Fibroblast of the conjunctiva (primary cell): ENCODE measurements at places on chromosomes 16 and 17.

GRCh38 chr16:26177438-26177837 is 485.7 kb downstream of the HS3ST4 start:
- DNase-seq = no peak

DNA sequence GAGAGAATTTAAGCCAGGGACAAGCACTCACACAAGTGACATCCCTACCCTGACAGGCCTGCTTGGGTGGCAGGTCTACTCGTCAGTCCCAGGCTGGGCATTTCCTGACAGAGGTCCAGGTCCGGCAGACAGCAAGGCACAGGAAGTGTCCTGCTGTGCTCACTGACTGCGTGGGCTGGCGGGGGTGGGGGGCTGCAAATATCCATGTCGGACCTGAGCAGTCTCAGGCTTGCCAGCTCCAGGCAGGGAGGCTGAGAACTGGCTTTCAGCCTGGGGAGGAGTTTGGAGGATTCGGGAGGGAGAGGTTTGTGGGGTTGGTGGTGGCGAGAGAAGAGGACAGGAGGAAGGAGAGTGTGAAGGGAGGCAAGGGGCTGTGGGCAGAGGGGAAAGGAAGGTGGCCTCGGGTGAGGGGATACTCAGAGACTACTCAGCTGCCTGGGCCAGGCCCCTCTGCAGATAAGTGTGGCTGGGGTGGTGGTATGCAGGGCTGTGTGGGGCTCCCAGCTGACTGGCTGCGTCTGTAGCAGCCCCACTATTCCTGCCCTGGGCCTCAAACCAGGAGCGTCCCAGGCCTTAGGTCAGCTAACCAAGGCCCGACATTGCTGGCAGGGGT is 7.8 kb downstream of the HIC1 start:
- no peak for DNase-seq

DNA sequence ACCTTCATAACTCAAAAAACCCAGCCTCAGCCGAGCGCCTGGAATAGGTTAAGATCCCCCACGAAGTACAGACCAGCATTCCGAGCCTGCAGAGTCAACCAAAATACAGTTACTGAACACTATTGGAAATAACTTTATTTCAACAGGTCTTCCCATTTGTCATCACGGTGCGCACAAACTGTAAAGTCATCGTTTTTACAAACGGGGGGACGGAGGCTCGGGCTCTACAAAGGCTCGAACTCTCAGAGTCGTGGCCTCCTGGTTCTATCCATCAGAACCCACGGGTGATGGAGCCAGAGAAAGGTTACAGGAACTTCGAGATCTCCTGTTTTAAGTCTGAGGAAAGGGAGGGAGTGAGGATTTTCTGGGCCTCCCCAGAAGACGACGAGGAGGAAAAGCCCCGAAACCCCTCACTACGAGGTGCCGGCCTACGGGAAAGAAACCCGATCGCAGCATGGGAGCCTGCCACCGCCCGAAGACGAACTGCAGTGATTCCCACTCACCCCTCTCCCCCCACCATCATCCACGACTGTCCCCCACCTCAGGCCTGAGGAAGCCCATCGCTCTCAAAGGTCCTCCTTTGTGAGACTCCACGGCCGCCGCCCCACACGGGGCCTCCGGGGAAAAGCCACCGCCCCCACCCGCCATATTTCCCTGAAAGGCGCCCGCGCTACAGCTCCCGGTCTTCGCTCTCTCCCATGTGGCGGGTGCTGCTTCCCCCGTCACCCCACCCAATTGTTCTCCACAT is 917 bp downstream of the YWHAE start:
- DNase-seq = no peak

GRCh38 chr16:19177111-19177739 is 9.2 kb downstream of the SYT17 start:
- DNase-seq = no peak

GRCh38 chr17:55215711-55216110 is 49.0 kb upstream of the HLF start:
- DNase-seq = no peak

GRCh38 chr17:8703001-8703400 is 41.6 kb downstream of the CCDC42 start:
- no peak for DNase-seq

- DNase-seq = no peak
Measured at GRCh38 chr16:8087597-8088289, 502.6 kb downstream of the TMEM114 start.

DNA sequence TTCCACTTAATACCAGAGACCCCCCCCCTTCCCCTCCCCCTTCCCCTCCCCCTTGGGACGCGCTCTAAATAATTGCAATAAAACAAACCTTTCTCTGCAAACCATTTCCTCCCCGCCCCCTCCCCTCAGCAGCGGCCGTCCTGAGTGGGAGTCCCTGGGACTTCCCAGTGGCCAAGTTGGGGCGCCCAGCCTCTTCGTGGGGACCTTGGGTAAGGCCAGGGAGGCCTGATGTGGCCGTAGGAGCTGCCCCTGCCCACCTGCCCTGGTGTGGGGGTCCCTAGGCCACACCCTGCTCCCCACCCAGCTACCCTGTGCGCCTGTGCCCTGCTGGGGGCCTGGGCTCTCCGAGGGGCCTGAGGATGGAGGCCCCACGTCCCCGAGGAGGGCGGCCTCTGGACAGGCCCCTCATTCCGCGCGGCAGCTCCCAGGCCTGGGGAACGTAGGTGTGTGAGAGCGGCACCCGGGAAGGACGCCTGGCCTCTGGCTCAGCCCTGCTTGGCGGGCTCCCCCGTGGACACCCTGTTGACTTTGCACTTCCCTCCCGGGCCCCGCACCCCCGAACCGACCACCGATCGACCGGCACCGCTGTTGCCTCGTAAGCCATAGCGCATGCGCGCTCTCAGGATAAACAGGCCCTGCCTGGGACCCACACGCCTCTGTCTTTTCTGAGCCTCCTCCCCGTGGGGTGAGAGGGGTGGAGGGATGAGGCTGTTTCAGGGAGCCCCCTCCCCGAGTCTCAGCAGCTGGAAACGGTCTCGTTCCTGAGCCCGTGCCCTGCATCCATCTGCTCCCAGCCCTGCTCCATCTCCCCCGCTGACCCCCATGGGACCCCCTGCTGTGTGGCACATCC is 9.0 kb downstream of the NTHL1 start:
- no peak for DNase-seq

- DNase-seq = no peak
Measured at GRCh38 chr16:9836118-9836736, 346.0 kb downstream of the GRIN2A start.

DNA sequence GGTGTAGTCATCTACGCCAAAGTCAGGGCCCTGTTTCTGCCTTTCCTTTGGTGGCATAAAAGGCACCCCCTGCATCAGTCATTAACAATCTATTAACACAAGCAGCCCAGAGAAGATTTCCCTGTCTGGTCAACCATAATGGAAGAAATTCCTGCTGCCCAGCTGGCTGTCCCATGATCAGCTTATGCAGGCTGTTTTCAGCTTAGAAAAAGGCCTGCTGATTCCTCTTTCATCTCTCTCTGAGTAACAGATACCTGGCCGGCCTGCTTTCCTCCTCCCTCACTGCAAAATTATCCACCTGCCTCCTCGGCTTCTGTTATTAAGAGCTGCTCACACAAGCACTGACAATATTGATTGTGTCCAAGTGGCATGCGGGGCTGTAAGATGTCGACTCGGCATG is 70.3 kb upstream of the MMP2 start:
- no peak for DNase-seq

- peak; percentile 9 for DNase-seq
Measured at GRCh38 chr17:4074831-4075495, 67.9 kb downstream of the ZZEF1 start.

DNA sequence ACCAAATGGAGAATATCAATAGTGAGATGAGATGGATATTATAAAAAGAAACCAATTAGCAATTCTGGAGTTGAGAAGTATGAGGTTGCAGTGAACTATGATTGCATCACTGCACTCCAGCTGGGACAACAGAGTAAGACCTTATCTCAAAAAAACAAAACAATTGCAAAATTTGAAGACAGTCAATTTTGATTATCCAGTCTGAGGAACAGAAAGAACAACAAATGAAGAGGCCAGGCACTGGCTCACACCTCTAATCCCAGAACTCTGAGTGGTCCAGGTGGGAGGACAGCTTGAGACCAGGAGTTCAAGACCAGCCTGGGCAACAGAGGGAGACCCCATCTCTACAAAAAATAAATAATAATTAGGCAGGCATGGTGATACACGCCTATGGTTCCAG is 35.0 kb downstream of the USP32 start:
- DNase-seq = peak; percentile 6

DNA sequence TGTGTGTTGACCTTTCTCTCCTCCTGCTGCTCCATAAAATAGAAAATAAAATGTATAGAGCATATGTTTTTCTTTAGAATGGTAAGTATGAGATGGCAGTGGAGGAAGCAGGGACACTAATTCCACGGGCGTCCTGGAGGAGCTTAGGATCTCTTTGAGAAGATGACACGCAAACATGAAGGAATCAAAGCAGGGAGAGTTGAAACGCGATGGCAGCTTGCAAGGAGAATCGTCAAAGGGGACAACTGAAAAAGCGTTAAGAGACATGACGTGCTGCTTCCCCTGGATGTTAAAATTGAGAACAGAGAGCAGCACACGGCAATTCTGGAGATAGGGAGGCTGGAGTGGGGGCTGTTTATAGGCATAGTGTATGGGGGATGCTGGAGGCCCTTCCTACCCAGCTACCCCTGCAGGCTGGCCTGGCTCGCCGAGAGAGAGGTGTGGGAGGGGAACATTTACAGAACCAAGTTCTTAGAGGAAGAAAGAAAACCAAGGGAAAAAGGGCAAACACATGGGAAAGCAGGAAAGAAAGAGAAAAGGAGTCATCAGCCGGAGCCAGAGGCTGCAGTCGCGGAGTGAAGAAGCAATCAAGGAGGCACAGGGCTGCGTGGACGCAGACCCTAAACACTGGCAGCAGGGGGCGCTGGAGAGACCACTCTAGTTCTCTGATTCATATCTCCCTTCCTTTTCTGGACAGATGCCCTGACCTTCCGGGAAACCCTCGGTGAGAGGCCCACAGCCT is 55.8 kb downstream of the MYH13 start:
- DNase-seq = peak; percentile 40

DNA sequence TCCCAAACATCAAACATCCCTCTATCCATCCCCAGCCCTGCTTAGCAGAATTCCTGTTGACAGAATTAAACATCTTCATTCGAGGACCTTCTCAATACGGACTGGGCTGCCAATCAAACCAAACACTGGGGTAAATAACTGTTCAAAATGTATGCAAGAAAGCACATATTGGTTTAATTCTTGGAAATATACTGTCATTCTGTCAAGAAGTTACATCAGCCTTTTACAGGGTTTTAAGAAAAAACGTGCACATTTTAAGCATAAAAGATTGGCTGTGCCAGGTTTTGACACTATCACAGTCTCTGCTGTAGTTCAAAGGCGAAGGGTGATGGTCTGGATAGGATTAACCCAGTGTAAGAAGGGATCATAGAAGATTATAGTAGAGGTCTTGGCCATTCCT is 25.1 kb upstream of the CCNF start:
- peak; percentile 28 for DNase-seq

DNA sequence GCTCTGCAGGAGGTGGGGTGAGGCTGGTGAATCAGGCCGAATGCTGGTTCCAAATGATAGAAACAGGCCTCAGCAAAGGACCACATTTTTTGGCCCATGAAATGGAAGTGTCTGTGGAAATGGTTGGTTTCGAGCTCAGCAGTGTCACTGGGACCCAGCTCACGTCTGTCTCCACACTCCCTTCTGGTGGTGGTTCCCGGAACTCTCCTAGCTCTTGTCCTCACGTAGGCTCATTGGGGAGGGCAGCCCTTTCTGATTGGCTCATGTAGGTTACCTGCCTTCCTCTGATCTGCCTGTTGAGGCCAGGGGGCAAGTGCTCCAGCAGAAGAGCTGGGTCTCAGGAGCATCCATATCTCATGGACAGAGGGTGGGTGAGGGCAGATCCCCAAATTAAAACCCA is 4.0 kb downstream of the ALG1 start:
- no peak for DNase-seq

GRCh38 chr16:9141813-9142212 is 50.4 kb downstream of the HAPSTR1 start:
- DNase-seq = no peak

- DNase-seq = no peak
Measured at GRCh38 chr16:73021866-73022495, 25.9 kb downstream of the ZFHX3 start.

- DNase-seq = no peak
Measured at GRCh38 chr17:31499771-31500554, 108.5 kb downstream of the RAB11FIP4 start.

- no peak for DNase-seq
Measured at GRCh38 chr16:13939821-13940220, 19.9 kb downstream of the ERCC4 start.

- DNase-seq = no peak
Measured at GRCh38 chr17:60618080-60618479, 18.1 kb downstream of the PPM1D start.

- DNase-seq = no peak
Measured at GRCh38 chr17:57548421-57549410, 196.4 kb downstream of the CCDC182 start.

DNA sequence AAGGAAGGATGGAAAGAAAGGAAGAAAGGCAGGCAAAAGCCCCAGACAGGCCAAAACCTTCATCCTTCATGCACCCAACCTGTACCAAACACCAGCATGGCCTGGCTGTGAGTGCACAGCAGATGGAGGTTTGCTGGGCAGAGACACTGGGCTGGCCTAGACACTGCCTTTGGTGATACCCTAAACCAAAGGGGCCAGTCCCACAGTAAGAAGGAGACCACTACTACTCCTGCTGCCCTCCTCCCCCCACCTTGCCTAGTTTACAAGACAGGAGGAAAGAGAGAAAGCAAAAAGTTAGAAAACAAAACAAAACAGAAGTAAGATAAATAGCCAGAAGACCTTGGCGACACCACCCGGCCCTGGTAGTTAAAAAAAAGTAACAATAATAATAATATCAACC is 19.1 kb downstream of the QPRT start:
- no peak for DNase-seq

DNA sequence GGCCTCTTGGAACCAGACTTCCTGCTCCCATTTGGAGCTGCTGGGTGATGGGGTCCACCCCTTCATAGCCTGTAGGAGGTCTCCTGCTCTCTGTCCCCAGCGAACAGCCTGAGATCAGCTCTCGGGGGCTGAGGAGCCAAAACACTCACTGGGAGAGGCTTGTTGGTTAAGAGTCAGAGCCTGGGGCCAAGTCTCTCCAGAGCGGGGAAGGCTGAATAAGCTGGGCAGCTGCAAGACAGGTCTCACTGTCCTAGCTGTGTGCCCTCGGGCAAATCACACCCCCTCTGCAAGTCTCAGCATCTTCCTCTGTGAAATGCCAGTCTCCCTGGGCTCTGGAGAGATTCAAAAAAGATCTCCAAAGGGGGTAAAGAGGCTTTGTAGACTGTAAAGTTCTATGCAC is 174.6 kb downstream of the WSCD1 start:
- DNase-seq = no peak

DNA sequence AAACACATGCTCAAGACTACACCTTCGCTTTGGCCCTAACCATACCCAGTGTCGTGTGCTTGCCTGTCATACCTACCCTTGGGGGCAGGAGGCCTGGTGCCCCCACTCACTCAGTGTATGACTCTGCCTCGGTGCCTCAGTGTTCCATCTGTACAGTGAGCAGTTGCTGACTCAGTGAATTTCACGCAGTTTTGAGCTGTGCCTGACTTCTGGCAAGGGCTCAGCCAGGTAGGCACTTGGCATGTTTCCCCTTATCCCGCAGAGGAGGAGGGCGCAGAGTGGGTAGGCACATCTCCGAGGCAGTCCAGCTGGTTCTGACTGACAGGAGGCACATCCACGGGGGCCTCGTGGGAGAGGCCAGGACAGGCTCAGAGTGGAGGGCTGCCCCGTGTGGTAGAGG is 148.9 kb upstream of the CIBAR2 start:
- DNase-seq = no peak

GRCh38 chr16:67451061-67451703 is 20.3 kb downstream of the HSD11B2 start:
- DNase-seq = no peak

- DNase-seq = peak; percentile 93
Measured at GRCh38 chr17:62614142-62614541, 13.3 kb upstream of the MRC2 start.
